ENCODE measurements at places on chromosomes 3 and 15.

GRCh38 chr3:42192334-42193200 lies 73.4 kb downstream of the CCK start:
- no peak for DNase-seq

- no peak for DNase-seq
These were observed 110.8 kb downstream of the TNIK start for GRCh38 chr3:171349392-171349791.

GRCh38 chr3:13047296-13048165 lies 25.7 kb downstream of the IQSEC1 start:
- DNase-seq = no peak

GRCh38 chr3:126131881-126132750 lies 48.2 kb upstream of the SLC41A3 start:
- no peak for DNase-seq

GRCh38 chr15:80403712-80404056 lies 498 bp upstream of the ARNT2 start:
- DNase-seq = no peak

Measured in thoracic aorta (tissue), 2 donors.